Endodermal cell (in vitro differentiated cells): ENCODE measurements at places on chromosomes 11 and 22. TPM values are rescaled to one million over a fixed set of nuclear protein-coding genes. Genes with fewer than 3 reads are reported as not detected.
A peak's percentile ranks its signal among the peaks of the same experiment; 100 is the strongest.

The GGT1 gene
- 49.0 and 52.8 TPM in 2 replicates for total RNA-seq

DNA sequence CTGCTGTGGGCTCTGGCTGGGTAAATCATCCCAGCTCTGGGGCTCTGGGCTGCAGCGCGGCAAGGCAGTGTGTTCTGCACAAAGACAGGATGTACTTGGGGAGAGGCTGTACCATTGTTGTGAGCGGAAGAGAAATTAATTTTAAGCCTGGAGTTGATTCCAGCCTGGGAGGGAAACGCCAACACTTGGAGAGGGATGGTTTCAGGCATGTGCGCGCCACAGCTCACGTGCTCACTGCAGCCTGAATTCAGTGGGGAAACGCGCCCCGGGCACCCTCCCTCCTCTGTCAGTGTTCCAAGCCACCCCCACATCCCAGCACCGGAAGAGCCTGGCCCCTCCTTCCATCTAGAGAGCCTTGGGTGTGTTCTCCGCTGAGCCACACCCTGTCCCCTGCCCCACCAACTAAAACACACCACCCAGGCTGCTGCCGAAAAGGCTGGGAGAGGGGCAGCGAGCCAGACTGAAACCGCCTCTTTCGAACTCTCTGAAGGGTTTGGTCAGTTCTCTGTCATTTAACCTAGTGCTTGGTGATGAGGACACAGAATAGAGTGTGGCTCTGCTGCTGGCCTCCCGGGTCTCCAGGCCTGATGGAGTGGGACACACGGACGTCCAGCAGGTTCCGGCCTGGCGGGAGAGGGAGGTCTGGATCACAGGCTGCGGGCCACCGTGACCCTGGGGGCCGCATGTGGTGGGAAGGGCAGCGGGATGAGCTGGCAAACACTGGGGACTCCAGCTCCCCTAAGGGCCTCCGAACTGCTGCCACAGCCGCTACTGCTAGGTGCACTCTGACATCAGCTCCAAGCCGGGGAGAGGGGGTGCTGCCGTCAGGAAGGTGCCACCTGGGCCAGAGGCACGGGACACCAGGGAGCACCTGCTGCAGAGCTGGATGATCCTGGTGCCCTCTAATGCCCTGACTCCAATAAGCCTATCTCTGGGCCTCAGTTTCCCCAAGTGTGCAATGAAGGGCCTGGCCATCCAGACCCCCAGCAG is 230.8 kb downstream of the CTTN start:
- no peak overlapping the region for H3K27ac ChIP-seq
- no peak overlapping the region for H3K4me3 ChIP-seq
- H3K36me3 ChIP-seq: no peaks in the 10 kb centered on the region
- no peaks in the 10 kb centered on the region for H3K4me1 ChIP-seq
- H3K27me3 ChIP-seq: no peaks in the 10 kb centered on the region

The MAPK8IP2 gene
- total RNA-seq: 0.38 to 1.2 TPM (median 1.1 TPM) in 3 replicates

The TRMU gene
- 82.6 to 166 TPM (median 84.5 TPM) in 3 replicates for total RNA-seq

DNA sequence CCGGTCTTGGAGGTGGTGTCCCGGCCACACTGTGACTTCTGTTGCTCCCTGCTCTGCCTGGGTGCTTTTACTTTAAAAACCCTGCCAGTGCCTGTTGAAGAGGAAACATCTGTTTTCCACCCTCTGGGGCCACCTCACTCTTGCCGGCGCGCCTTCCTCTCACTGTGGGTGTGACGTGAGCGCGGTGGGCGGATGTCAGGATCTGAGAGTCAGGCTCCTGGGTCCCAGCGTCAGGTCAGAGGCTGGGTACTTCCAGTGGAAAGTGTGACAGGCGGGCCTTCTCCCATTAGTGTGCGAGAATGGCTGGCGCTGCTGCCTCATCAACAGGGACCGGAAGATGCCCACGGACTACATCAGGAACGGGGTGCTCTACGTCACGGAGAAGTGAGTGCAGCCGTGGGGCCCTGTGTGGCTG is 54.2 kb downstream of the GRAMD4 start:
- H3K27me3 ChIP-seq: no peaks in the 10 kb centered on the region
- H3K27ac ChIP-seq: no peak overlapping the region
- H3K4me1 ChIP-seq: no peaks in the 10 kb centered on the region
- no peak overlapping the region for H3K4me3 ChIP-seq
- H3K36me3 ChIP-seq: no peaks in the 10 kb centered on the region

The GAL3ST3 gene
- total RNA-seq: 6.3 and 7.4 TPM in 2 replicates

The DPAGT1 gene
- total RNA-seq: 47.2 and 49.4 TPM in 2 replicates

DNA sequence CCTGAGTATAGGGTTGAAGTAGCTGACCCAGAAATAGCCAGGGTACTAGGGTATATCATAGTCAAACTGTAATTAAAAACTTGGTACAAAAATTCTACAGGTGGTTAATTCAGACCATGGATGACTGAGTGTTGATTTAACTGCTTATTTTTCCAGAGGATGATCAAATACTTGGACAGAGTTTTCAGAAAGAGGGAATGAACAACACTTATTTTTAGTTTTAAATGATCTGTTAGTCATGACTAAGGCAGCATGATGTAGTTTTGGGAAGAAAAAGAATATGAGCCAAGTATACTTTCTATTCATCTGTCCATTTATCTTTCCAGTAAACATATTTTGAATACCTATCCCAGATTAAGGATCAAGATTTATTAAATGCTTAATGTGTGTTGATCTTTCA is 19.8 kb upstream of the CCDC89 start:
- DNase-seq: no peak
- no peak overlapping the region for H3K27ac ChIP-seq
- no peaks in the 10 kb centered on the region for H3K36me3 ChIP-seq
- no peak overlapping the region for H3K4me3 ChIP-seq
- H3K27me3 ChIP-seq: no peaks in the 10 kb centered on the region

- H3K27ac ChIP-seq: no peak overlapping the region
- peak; percentile 40 for DNase-seq
- H3K4me3 ChIP-seq: no peak overlapping the region
- no peaks in the 10 kb centered on the region for H3K36me3 ChIP-seq
- H3K27me3 ChIP-seq: no peaks in the 10 kb centered on the region
Measured at GRCh38 chr11:89175796-89176195, 1.9 kb upstream of the TYR start.

The SLC1A2 gene
- total RNA-seq: 4.8 to 7.4 TPM (median 7.1 TPM) in 3 replicates

The YPEL4 gene
- not detected in 2 replicates for total RNA-seq

- H3K4me3 ChIP-seq: no peak overlapping the region
- no peak overlapping the region for H3K27ac ChIP-seq
- H3K27me3 ChIP-seq: peaks cover 13% of the 10 kb centered on the region
- H3K36me3 ChIP-seq: no peaks in the 10 kb centered on the region
- no peaks in the 10 kb centered on the region for H3K4me1 ChIP-seq
Measured at GRCh38 chr22:39580006-39580441, 9.5 kb downstream of the CACNA1I start.

The ART1 gene
- total RNA-seq: not detected in 3 replicates

DNA sequence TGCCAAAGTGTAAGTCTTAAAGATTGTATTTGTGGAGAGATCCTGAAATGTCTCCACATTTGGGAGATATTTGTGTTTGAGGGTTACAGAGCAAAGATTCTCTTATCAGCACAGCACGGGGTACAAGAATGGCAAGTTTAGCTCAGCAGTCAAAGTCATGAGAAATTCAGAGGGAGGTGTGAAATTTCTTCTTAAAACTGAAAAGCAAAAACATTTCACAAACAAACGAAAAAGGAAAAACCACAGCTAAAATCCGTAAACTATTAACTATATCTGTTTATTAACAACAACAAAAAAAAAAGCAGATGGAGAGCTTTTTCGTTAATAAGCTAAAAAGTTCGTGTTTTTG is 40.9 kb upstream of the ETS1 start:
- DNase-seq: no peak
- no peaks in the 10 kb centered on the region for H3K27me3 ChIP-seq
- H3K36me3 ChIP-seq: no peaks in the 10 kb centered on the region
- H3K4me1 ChIP-seq: peaks cover 4% of the 10 kb centered on the region
- H3K27ac ChIP-seq: no peak overlapping the region

GRCh38 chr11:73374151-73374550 is 2.0 kb upstream of the RELT start:
- H3K36me3 ChIP-seq: no peaks in the 10 kb centered on the region
- H3K4me1 ChIP-seq: peaks cover 4% of the 10 kb centered on the region
- no peak overlapping the region for H3K4me3 ChIP-seq
- H3K27me3 ChIP-seq: no peaks in the 10 kb centered on the region

DNA sequence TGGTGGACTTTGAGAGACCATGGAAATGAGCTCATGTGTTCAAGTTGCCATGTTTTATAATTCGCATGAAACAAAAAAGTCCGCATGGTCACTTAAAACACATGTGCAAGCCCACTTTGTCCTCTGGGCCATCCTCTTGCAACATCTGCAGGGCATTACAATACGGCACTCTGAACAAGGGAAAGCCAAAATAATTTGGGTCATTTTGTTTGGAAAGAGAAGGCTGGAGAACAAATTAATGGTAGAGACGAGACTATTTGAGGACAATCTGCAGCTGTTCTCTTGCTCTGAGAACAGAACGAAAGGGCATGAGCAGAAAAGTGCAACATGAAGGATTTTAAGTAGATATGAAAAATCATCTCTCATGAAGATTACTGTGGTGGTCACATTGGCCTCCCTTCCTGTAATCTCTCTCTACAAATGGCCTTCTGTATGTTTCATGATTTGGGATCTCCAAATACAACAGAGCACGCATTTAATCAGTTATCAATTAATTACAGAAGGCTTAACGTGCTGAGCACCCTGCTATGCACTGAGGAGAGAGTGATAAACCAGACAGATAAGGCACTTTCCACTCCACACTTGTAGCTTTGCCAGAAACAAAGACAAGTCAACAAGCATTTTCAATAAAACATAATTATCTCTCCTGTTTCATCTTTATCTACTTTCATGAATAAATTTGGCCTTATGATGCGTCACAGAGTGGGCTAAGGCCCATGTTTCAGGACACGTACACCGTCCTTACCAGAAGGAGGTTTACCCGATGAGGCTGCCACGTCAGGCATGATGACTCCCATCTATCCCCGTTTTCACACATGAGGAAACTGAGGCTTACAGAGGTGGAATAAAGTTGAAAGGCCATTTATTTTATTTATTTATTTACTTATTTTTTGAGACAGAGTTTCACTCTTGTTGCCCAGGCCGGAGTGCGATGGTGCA is 384.1 kb downstream of the LARGE1 start:
- H3K27ac ChIP-seq: no peak overlapping the region
- no peak for DNase-seq
- H3K4me1 ChIP-seq: peaks cover 11% of the 10 kb centered on the region
- no peaks in the 10 kb centered on the region for H3K27me3 ChIP-seq

- no peak overlapping the region for H3K27ac ChIP-seq
- no peaks in the 10 kb centered on the region for H3K27me3 ChIP-seq
- H3K4me3 ChIP-seq: no peak overlapping the region
- peaks cover 5% of the 10 kb centered on the region for H3K4me1 ChIP-seq
- H3K36me3 ChIP-seq: no peaks in the 10 kb centered on the region
Measured at GRCh38 chr11:66919923-66920322, 38.3 kb downstream of the PC start.

DNA sequence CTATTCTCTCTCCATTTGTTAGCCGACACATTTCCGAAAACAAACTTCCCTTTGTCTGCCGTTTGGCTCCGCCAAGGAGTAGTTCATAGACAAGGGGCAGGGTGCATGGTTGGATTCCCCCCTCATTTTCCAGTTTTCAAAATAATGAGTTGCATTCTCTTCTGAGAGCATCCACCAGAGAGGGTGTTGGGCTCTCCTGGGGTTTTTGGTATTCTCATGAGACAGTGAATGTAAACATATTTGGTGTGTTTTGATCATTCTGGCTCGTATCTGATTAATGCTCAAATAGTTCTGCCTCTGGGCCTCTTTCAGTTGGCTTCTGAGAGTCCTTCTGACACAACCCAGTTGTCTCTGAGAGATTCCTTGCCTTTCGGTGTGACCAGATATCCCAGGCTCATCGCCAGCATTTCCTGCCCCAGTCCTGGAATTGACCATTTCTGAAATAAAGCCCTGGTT is 21.7 kb downstream of the GRAMD4 start:
- DNase-seq: no peak
- no peak overlapping the region for H3K4me3 ChIP-seq
- no peak overlapping the region for H3K27ac ChIP-seq
- H3K27me3 ChIP-seq: no peaks in the 10 kb centered on the region
- H3K36me3 ChIP-seq: no peaks in the 10 kb centered on the region

DNA sequence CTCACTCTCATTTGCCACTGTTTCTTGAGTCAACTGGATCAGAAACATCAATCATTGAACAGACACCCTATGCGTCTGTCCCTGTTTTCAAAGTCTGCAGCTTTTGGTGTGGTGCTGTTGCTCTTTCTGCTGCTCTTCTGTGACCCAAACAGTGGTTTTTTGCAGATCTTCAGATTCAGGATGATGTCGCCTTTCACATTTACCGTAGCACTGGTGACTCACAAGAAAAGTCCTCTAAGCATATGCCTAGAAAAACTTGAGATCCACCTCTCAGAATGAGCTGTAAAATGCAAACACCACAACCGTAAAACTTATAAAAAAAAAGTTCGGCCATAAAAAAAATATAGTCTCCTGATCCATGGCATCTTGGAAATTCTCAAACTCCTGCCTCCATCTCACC is 400.4 kb downstream of the NTM start:
- no peak overlapping the region for H3K27ac ChIP-seq
- H3K27me3 ChIP-seq: no peaks in the 10 kb centered on the region
- H3K36me3 ChIP-seq: no peaks in the 10 kb centered on the region
- no peaks in the 10 kb centered on the region for H3K4me1 ChIP-seq
- no peak overlapping the region for H3K4me3 ChIP-seq

DNA sequence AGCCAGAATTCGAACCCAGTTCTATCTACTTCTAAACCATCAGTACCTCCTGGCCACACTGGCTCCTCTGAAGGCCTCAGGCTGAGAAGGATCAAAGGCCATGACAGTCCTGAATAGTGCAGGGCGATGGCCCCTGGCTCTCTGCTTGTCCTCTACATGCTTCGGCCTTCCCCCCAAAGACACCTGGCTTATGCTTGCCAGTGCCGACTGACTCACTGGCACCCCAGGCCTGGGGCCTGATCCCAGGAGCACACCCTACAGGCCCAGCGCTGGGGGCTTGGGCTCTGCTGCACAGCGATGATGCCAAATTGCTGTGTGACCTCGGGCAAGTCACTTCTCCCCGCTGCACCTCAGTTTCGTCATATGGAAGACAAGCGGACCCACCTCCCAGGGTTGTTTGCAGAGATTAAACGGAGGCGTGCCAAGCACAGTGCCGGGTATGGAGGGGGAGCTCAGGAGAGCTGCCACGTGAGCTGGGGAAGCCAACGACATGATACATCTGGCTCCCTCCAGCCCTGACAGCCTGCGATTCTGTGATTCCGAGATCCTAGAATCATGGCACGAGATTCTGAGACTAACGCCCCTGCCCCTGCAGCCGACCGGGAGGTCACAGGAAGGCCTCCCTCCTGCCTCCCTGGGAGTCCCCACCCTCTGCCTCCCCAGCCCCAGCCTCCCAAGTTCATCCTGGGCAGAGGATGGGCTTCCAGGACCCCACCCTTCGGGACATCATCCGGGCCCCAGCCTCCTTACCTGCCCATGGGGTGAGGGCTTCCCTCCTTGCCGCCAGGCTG is 1.0 kb downstream of the SSTR3 start:
- no peaks in the 10 kb centered on the region for H3K27me3 ChIP-seq
- DNase-seq: no peak
- no peaks in the 10 kb centered on the region for H3K36me3 ChIP-seq
- H3K4me3 ChIP-seq: no peak overlapping the region
- H3K27ac ChIP-seq: no peak overlapping the region
